Stimulated activated CD4-positive, alpha-beta T cell treated with anti-CD3 and anti-CD28 coated beads, Interleukin-12 subunit alpha, Interleukin-12 subunit beta, amount 100 ng/mL, for 48 hours (primary cell): ENCODE measurements at places on chromosomes 4 and X.
A peak's percentile ranks its signal among the peaks of the same experiment; 100 is the strongest.

GRCh38 chr4:170657761-170658160, 568.0 kb upstream of the AADAT start:
- DNase-seq: no peak

- no peak for DNase-seq
Observed at GRCh38 chrX:3567686-3568085, 145.8 kb downstream of the PRKX start.

- no peak for DNase-seq
Observed at GRCh38 chr4:69831646-69832325, 28.2 kb downstream of the SULT1E1 start.

DNA sequence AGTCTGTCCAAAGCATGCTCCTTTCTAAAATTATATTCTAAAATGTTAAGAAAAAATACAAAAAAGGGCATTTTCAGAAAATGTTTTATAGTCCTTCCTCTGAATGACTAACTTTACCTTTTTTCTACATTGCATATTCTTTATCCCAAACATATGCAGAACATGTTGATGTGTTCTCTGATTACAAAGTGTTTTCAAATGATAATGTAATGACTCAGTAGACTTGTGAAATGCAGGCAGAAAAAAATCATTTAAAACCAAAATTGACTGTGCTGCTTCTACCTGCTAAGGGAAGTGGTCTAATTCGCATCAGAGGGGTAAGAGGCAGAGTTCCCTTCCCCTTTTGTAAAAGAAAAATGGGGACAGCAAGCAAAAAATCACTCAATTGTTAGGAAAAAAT, 22.7 kb upstream of the YTHDC1 start:
- no peak for DNase-seq

- DNase-seq: peak; percentile 11
Observed at GRCh38 chr4:139229534-139230039, 50.4 kb downstream of the MGARP start.

GRCh38 chrX:130994671-130995070, 63.5 kb upstream of the ARHGAP36 start:
- DNase-seq: peak; percentile 40

DNA sequence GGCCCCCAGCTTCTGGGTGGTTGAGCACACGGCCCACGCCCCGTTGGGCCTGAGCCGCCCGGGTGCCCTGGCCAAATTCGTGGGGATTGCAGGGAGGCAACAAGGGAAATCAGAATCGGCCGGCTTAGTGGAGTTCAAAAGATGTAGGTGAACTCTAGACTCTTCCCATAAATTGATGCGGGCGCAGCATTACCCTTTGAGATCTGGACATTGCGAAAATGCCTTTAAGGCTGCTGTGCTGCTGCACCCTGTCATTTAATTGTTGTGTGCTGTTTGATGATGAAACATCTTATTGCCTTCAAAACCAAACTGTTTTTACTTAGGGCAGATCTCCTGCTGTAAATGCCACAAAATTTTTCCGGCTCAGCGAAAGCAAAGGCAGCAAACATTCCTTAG, 409 bp upstream of the MPP1 start:
- DNase-seq: no peak

GRCh38 chrX:65688403-65688871, 21.0 kb downstream of the MSN start:
- DNase-seq: no peak

GRCh38 chrX:109880629-109881028, 122.3 kb upstream of the TMEM164 start:
- no peak for DNase-seq

DNA sequence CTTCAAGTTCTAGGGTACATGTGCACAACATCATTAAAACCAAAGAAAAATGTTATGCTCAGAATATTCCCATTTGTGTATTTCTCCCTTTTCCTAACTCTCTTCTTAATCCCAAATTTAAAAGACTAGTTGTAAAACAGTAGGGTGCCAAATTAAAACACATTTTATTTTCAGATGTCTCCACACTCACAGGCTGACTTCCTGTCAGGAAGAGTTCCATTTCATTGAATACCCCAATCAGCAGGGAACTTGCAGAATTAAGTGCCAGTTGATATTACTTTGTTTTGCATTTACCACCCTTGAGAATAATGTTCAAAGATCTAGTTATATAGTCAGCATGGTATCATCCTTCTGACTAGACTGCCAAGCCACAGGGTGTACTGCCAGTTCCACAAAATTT, 207.9 kb downstream of the MAB21L2 start:
- no peak for DNase-seq

DNA sequence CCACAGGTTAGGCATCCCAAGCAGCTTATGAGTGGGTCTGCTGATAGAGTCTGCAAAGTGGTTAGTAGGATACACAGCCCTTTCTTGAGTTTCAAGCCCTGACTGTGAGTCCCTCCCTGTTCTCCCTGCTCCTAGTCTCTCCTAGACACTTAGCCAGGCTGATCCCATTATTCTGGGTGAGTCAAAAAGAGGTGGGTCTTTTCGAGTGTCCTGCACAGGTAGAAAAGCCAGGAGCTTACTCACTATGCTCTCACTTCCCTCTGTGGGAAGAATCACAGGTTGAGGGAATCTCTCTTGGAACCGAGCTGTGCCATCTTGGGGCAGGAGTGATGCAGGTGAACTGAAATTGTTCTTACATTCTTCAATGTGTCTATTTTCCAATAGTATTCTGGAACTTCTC, 29.7 kb downstream of the SCLT1 start:
- no peak for DNase-seq

- no peak for DNase-seq
Observed at GRCh38 chrX:69289793-69290123, 124.5 kb upstream of the PJA1 start.

- DNase-seq: peak; percentile 5
Observed at GRCh38 chrX:123803331-123803983, 56.4 kb upstream of the XIAP start.

DNA sequence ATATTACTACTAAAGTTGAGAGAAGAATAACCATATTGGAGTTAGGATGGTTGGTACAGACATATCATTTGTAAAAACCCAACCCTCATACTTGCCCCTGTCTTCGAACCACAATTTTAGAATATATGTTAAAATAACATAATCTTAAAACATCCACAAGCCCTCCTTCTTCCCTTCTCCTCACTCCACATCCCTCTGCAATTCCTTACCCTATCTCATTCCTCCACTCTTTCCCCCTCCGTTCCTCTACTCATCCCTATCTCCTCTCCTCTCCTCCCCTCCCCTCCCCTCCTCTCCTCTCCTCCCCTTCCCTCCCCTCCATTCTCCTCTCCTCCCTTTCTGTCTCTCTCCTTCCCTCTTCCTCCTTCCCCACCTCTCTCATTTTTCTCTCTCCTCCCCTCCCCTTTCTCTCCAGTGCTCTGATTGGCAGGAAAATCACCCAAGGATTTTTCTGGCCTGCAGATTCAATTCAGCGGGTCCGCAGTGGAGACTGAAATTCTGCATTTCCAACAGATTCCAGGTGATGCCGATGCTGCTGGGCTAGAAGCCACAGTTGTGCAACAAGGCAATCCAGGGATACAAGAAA, 17.4 kb upstream of the ODAM start:
- no peak for DNase-seq

- no peak for DNase-seq
Observed at GRCh38 chr4:16066586-16067128, 17.2 kb downstream of the PROM1 start.

GRCh38 chrX:1262369-1262768, 6.2 kb upstream of the CSF2RA start:
- DNase-seq: no peak

DNA sequence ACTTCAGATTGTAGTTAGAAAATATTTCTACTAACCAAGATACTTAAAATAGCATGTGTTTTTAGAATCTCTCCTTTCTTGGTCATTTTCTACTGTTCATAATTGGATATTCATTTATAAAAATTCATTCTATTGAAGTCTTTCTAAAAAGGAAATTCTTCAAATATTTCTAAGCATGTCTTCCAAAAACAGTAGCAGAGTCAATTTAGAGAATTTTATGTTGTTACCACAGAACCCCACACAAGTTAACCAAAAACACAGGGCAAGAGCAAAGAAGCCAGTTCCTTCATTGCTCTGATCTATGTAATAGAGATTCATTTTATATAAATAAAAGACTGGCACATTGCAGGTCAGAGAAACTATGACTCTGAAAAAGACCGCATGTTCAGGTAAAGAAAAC, 345.1 kb upstream of the PITX2 start:
- no peak for DNase-seq

DNA sequence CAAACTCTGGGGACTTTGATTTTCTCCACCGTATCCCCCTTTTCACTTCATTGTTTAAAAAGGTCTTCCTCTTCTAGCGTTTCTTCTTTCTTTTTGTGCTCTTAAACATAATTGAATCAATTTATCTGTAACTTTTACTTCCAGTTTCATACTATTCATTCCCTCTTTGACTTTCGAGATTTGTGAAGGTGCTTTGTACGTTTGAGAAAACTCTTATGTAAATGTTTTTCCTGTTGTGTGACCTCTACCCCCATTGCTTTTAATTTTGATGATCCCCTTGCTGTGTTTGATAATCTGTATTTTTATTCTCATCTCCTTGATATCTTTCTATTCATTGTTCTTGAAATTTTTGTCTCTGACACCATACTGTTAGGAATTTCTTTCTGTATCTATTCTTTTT, 4.8 kb downstream of the USP38 start:
- no peak for DNase-seq

DNA sequence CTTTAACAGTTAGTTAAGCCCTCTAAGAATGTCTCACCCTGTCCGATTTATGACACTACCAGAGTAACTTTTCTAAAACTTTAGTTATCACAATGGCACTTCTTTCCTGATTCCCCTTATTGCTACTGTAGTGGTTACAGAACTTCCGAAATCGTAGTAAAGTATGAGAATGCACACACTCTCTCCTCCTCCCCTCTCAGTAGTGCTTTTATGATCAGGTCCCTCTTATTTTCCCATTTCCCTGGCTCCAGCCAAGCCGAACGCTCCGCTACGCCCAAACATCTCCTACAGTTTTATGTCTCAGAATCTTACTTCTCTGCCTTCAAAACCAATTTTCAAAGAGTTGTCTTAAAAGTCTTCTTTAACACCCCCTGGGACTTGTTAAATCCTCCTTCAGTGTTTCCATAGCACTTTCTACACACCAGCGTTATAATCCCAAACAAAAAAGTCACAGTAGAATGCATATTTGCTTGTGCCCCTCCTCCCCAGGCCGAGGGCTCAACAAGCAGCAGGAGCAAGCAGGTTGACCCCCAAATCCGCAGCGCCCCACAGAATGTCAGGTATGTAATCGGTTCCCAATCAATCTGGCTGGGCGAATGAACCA, 671 bp downstream of the HPF1 start:
- no peak for DNase-seq

- DNase-seq: no peak
Observed at GRCh38 chrX:1075156-1075555, 137.3 kb downstream of the CRLF2 start.

DNA sequence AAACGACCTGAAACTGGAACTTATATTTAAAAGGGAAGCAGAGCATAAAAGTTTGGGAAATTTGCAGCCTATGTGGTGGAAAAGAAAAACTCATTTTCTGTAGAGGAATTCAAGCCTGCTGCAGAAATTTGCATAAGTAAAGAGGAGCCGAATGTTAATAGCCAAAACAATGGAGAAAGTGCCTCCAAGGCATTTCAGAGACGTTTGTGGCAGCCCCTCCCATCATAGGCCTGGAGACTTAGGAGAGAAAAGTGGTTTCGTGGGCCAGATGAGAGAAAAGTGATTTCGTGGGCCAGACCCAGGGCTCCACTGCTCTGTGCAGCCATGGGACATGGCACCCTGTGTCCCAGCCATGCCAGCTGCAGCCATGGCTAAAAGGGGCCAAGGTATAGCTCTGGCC, 361.9 kb downstream of the PCDH19 start:
- DNase-seq: no peak

GRCh38 chr4:87985097-87985886, 9.8 kb downstream of the SPP1 start:
- no peak for DNase-seq

DNA sequence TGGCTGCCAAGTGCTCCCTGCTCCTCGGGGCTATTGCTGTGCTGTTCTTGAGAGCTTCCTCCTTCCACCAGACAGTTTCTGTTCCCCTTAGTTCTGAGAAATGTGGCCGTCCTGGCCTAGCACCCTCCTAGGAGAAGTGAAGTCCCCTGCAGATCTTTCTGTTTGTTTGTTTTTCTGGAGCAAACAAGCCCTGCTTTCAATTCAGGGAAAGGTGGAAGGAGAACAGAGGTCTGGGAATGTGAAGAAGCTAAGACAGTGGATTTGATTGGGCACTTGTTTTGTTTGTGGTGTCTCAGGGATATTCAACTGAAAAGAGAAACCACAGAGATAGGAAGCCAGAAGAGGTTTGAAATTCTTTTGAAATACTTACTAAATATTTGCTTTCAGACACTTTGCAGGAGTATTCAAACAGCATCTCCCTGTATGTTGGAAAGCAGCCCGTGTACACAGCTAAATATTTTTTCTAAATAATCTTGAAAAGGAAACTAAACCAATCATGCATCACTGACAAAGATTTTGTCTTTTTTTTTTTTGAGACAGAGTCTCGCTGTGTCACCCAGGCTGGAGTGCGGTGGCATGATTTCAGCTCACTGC, 36.5 kb upstream of the PPM1K start:
- DNase-seq: no peak

GRCh38 chrX:56791456-56791855, 62.4 kb downstream of the NBDY start:
- DNase-seq: no peak

DNA sequence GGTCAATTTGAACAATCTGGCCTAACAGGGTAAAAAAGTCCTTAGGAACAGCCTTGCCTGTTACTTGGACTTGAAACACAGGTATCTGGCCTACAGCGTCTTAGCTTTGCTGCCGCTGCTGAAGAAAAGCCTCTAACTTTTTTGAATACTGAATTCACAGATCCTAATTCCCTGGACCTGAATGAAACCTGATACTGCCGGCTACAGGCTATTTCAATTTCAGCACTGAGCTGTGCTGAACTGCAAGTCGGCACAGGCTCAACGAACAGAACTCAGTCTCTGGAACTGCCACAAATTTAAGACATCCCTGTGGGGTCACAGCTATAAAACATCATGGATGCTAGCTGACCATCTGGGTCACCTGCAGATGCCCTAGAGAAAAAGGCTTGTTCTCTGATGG, 7.2 kb downstream of the NR0B1 start:
- no peak for DNase-seq

DNA sequence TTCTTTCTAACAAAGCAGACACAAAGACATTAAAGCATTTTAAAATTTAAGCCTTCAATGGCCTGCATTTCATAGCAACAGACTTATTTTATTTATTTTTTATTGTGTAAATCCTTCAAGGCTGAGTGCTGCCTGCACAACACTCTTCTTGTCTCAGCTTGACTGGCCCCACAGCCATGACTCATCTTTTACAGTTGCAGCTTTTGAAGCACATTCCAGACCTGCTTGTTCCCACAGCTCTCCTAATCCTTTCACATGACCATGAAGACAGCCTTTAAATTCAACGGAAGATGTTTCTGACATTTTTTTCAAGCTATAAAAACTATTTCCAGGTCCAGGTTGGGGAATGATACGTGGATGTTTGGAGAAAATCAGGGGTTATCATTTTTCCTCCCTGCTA, 276.9 kb upstream of the TACR3 start:
- DNase-seq: no peak
